ENCODE measurements at places on chromosomes 7 and 10.

DNA sequence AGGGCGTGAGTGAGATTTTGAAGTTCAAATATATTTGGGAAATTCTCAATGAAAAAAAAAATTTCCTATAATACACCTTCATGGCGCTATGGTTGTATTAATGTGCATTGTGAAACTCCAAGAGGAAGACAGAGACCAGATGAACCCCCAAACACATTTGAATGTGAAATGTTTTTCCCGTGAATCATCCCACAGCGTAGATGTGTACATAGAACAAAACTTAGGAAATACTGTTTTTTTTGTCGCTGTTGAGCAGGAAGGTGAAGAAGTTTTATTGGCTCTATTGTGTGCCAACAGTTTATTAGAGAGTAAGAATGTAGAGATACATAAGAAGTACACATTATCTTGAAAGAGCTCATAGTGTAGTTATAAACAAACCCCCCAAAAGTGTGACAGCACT is 134.0 kb downstream of the KCND2 start:
- DNase-seq, result no peak

DNA sequence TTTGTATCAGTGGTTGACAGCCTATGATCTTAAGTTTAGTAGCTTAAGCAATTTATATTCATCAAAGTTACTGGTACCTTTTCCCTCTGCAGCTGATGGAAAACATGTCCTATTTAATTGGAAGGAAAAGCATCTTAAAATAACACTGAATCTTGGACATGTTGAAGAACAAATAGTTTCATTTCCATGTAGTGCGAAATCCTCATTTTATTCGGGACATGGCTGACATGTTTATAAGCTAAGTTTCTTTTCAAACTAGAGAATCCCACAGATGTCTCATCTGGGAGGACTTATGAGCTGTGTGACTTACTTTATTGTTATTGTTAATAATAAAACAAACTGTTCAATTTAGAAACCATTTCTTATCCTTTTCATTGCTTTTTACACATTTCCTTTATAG is 461.0 kb downstream of the SUGCT start:
- DNase-seq, result no peak

- DNase-seq, result no peak
Observed at GRCh38 chr10:31930023-31930751, 1.6 kb upstream of the ARHGAP12 start.

DNA sequence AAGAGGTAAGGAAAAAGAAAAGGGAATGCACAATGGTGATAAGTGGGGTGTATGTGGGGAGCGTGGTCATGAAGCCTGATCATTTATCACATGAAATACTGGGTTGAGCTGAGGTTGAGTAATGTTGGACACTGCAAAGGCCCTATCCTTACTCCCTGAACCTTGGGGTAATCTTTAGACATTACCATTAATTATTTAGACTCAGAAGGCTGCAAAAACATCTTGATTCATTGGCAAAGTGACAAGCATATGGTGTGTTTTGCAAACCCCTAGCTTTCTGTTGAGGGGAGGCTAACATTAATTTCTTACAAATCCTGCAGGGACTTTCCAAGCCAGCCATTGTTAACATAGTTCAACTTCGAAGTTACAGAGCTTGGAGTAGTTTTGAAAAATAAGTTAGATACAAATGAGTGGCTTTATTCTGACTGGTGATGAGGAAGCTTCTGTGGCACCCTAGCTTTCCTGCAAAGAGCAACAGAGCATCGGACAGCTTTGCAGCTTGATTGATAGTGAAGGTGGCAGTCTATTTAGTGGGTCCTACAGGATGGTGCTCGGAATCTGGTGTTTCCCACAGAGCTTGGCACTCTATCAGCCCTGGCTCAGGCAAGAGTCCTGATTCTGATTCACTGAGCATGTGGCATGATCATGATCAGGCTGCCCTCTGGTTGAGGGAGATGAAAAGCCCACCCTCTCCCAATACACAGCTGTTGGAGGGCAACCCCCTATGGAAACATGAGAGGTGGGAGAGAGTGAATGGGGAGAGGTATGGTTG is 153.7 kb upstream of the NPVF start:
- no peak for DNase-seq

DNA sequence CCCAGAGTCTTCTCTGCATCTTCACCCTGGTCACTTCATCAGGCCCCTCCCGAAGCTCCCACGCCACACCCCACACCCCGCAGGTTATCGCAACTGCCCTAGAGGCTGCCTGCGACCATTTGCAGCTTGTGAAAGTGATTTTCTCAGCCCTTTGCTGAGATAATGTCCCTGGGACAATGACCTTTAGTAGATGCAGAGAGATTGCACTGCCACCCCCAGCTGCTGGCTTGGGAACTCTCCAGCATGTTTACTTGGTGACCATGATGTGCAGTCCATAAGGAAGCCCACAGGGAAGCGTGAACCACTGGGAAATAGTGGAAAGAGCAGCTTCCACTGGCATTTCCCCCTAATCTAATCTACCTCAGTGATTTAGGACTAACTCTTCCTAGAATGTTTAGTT is 97.3 kb downstream of the WNT2 start:
- DNase-seq, result no peak

GRCh38 chr7:51045319-51046102 is 262.8 kb upstream of the GRB10 start:
- no peak for DNase-seq

- no peak for DNase-seq
Observed at GRCh38 chr10:93063977-93064660, 3.5 kb downstream of the CYP26C1 start.

GRCh38 chr7:20952916-20953315 is 166.2 kb upstream of the SP8 start:
- DNase-seq, result no peak

GRCh38 chr7:105587909-105588635 is 6.8 kb upstream of the EFCAB10 start:
- no peak for DNase-seq

- no peak for DNase-seq
Observed at GRCh38 chr10:30151581-30152389, 92.4 kb upstream of the JCAD start.

- no peak for DNase-seq
Observed at GRCh38 chr7:2049111-2049781, 183.5 kb downstream of the MAD1L1 start.

GRCh38 chr10:106863549-106863948 is 301.0 kb downstream of the SORCS1 start:
- DNase-seq, result no peak

Data from CD8-positive, alpha-beta T cell (primary cell).